Kidney capillary endothelial cell (primary cell): ENCODE measurements at places on chromosomes 5 and 9.

DNA sequence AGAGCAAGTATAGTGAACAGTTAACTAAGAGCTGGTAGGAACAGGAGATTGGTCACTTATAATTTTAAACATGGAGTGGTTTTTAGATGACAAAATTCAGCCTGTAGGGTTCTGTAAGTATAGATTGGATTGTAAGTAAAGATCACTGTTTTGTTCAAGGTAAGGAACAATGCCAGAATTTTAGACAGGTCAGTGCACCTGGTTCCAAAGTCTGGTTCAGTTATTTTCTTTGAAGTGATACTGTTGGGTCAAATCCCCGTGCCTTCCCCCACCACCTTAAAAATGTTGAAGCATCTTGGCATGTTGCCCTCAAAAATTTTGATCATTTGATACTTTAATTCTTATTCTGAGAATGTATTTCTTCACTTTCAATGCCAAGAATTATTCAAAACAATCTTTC, 12.9 kb downstream of the RAD23B start:
- no peak for DNase-seq

- no peak for DNase-seq
Observed at GRCh38 chr5:96080557-96080956, 118.9 kb upstream of the ELL2 start.

GRCh38 chr5:54197018-54197417, 113.4 kb downstream of the ARL15 start:
- no peak for DNase-seq

- DNase-seq = no peak
Observed at GRCh38 chr9:69600314-69601047, 71.7 kb downstream of the APBA1 start.

GRCh38 chr5:154260224-154260927, 69.8 kb downstream of the GALNT10 start:
- no peak for DNase-seq
